Activated CD4-positive, alpha-beta T cell treated with anti-CD3 and anti-CD28 coated beads for 36 hours (primary cell): ENCODE measurements at places on chromosomes 1 and 21.

DNA sequence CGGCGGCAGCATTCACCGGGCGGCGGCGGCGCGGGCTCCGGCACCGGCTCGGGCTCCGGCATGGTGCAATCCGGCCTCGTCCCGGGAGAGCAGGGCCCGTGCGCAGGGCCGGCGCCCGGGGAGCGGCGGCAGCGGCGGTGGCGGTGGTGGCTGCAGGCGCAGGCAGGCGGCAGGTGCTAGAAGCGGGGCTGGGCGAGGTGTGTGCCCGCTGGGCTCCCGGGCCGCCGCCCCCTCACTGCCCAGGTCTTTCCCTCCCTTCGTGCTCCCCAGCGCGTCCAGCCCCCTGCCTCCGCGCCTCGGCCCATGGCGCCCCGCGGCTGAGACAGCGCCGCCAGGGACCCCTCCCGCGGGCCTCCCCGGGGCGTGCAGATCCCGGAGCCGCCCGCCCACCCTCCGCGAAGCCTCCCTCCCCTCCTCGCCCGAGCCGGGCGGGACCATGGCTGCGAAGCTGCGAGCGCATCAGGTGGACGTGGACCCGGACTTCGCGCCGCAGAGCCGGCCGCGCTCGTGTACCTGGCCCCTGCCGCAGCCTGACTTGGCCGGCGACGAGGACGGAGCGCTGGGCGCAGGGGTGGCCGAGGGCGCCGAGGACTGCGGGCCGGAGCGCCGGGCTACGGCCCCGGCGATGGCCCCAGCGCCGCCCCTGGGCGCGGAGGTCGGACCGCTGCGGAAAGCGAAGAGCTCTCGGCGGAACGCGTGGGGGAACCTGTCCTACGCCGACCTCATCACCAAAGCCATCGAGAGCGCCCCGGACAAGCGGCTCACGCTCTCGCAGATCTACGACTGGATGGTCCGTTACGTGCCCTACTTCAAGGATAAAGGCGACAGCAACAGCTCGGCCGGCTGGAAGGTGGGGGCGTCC, 492 bp downstream of the FOXO6 start:
- DNase-seq = peak; percentile 52

DNA sequence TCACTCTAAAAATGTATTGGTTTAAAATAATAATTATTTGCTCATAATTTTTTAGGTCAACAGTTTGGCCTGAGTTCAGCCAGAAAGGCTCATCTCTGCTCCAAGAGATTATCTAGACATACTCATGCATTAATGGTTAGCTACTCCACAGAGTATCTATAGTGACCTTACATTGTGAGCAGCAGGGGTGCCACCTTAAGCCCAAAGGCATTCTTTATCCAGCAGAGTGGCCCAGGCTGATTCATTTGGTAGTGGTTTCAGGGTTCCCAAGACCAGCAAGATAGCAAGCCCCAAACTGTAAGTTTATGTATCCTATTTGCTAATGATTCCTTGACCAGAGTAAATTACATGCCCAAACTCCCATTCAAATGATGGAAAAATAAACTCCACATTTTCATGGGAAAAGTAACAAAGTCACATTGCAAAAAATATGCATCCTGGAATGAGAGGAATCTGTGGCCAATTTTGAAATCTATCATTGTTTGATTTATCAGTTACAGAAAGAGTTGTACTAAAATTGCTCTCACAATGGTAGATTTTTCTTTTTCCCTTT, 182.6 kb upstream of the KCNK2 start:
- DNase-seq = no peak

DNA sequence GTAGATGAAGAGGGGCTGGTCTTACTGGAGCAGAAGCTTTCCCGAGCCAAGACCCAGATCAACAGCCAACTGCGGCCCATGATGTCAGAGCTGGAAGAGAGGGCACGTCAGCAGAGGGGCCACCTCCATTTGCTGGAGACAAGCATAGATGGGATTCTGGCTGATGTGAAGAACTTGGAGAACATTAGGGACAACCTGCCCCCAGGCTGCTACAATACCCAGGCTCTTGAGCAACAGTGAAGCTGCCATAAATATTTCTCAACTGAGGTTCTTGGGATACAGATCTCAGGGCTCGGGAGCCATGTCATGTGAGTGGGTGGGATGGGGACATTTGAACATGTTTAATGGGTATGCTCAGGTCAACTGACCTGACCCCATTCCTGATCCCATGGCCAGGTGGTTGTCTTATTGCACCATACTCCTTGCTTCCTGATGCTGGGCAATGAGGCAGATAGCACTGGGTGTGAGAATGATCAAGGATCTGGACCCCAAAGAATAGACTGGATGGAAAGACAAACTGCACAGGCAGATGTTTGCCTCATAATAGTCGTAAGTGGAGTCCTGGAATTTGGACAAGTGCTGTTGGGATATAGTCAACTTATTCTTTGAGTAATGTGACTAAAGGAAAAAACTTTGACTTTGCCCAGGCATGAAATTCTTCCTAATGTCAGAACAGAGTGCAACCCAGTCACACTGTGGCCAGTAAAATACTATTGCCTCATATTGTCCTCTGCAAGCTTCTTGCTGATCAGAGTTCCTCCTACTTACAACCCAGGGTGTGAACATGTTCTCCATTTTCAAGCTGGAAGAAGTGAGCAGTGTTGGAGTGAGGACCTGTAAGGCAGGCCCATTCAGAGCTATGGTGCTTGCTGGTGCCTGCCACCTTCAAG, 57.3 kb downstream of the LAMC2 start:
- no peak for DNase-seq

DNA sequence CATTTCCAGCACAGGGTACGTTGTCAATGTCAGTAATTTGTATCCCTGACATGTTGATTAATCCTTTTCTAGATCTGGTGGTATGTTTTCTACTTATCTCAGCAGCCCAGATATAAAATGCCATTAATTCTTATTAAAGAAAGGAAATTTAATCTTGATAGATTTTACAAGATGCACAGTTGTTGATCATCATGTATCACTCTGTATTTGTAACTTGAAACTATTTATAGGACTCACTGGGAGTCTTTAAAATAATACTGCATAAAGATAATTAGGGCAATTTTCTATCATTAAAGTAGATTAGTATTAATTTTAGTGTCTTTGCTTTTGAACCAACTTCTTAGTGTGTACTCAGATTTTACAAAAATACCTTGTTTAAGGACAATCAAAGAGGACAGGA, 84.9 kb downstream of the GREM2 start:
- no peak for DNase-seq

GRCh38 chr1:93662481-93663207, 19.0 kb downstream of the BCAR3 start:
- no peak for DNase-seq

GRCh38 chr21:15667010-15667409, 62.8 kb upstream of the USP25 start:
- no peak for DNase-seq
